ENCODE measurements at places on chromosomes 6 and 20.

DNA sequence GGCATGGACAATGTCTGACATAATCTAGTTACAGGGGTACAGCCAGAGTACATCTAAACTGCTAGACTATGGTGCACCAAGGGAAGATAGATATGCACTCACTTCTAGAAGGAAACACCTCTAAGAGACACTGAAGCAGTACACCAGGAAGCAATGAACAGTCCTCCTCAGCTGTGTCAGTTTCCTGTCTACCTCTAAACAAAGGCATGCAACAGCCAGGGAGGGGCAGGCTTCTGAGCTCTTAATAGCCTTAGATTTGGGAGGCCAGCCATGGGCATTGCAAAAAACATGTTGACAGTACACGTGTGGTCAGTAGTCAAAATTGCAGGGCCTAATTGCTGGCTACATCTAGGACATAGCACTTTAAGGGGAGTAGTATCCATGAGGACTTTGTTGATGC, 21.4 kb downstream of the CRYBG1 start:
- no peak for DNase-seq

- DNase-seq: no peak
Observed at GRCh38 chr6:96816301-96816817, 20.9 kb downstream of the GPR63 start.

- DNase-seq: no peak
Observed at GRCh38 chr20:37804584-37805566, 98.1 kb upstream of the VSTM2L start.

- DNase-seq: no peak
Observed at GRCh38 chr20:24629668-24630067, 160.2 kb downstream of the SYNDIG1 start.

- no peak for DNase-seq
Observed at GRCh38 chr6:10381830-10382208, 33.1 kb downstream of the TFAP2A start.

DNA sequence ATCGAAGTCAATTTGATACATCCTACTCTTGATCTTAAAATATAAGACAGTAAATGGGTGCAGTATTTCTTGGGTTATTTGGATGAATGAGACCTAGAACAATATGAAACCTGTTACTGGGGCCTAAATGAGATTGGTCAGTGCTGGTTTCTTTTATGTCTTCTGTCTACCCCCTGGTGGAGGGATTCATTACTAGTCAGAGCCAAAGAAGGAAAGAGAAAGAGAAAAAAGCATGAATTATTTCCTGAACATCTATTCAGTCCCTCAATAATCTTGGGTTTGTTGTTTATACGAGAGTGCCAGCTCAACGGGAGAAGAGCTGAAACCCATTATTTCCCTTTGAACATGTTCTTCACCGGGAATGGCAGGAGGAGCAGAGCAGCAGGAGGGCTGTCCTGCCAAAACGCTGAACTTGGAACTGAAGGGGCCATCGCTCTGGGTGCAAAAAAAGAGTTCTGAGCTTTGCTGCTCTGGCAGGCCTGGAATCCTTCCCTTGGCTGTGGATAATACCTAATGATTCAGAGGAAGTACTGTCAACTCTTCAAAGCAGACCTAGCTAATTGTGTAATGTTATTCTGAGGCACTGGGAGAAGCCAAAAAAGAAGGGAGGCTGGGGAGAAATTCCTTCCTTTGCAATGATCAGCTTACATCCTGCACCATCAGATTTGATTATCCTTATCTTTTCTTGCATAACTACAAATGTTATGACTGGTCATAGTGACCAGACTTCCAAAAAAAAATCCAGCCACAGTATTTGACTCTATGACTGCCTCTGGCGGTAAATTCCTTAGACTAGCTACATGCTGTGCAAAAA, 72.0 kb downstream of the BLOC1S5 start:
- DNase-seq: no peak

DNA sequence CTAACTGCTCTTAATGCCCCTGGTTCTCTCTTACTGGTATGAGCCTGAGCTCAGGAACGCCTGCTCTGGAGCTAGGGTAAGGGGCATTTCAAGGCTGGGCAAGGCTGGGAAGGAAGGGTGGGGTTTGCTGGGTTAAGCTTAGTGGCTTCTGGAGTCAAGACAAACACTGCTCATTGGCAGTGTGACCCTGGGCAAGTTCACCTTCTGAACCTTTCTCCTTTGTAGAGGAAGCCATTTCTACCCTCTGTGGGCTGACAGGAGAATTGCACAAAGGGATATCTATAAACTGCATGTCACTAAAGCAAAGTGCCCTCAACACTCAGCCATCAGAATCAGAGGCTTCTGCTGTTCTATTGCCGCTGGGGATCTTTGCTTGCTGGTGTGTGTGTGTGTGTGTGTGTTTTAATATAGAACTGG, 20.3 kb upstream of the LRRN4 start:
- no peak for DNase-seq

DNA sequence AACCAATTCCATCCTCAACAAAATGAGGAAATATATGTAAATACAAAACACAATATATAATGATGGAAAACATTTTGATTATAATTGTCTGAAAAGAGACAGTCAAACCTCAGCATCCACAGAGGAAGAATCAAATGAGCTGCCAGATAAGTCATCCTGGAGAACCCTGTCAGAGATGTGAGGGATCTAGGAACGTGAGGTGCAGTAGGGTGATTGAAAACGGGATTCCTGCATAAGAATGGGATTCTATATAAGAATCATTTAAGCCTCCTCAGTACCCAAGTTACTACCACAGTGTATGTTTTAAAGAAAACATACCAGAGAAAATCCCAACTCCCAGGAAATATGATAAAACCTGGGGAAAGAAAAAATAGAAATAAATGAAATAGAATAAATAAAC, 690.5 kb downstream of the FRK start:
- DNase-seq: no peak

DNA sequence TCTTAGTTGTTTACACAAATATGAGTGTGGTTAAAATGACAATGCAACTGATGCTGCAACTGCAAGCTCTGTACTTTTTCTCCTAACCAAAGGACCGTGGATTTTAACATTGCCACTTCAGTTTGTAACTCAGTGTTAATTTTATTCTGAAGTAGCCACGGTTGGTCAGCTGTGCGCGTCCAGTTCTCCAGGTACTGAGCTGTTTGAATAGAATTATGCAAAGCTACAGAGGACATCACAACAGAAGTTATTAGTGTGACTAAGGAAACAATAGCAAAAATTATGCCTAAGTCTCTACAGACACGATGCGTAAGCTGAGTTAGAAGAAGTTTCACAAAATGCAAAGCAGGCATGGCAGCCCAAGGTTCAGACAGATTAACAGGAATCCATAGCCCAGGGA, 4.4 kb upstream of the ABHD12 start:
- DNase-seq: no peak

DNA sequence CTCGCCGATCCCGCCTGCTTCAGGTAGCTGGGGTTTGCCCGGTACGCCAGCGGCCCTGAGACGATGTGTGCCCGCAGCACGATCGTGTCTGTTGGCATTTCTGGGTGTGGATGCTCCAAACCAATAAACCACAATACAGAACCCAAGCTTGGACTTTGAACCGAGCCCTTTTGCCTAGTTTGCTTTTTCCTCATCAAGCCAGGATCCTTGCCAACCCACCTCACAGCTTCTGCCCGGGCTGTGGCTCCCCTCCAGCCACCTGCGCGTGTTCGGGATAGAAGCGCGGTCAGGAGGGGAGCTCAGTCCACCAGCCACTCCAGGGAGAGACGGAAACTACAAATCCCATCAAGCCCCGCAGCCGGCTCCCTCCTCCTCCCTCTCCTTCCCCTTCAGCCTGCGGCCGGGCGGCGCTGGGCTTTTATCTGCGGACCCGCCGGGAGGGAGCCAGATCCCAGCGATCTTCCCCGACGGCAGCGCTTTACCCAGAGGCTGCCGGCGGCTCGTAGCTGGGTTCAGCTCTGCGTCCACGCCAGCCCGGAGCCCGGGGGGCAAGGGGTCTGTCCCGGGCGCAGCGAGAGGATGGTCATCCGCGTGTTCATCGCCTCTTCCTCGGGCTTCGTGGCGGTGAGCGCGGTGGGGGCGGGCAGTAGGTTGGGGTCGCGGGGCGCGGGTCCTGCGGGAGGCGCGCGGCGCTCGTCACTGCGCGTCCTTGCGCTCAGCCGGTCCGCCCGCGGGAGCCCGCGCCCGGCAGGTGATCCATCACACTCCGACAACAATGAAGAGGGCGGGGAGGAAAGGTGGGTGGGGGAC, at the start of gene SH3BGRL2:
Gene SH3BGRL2 (plus strand): TSS at position 447 of the 810 bp plus-strand sequence. CDS start 133 bp downstream, at position 580.
- peak; percentile 84 for DNase-seq

DNA sequence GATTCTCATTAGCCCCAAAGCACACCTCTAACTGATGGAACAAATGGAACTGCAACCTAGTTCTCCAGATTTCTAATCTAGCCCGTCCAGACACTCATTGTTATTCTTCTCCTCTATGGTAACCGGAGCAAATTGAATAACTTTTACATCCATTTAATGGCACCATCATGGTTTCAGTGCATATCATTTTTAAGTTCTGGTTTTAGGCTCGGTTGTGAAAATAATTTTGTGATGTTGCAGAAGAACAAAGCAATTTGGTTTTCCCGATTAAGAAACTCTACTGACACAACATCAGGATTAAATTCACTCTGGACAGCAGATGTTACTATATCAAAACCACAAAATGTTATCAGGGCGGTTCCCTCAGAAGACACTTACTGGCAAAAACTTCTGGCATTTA, 42.5 kb upstream of the HBS1L start:
- DNase-seq: no peak

- no peak for DNase-seq
Observed at GRCh38 chr6:73504160-73504559, 16.7 kb downstream of the EEF1A1 start.

DNA sequence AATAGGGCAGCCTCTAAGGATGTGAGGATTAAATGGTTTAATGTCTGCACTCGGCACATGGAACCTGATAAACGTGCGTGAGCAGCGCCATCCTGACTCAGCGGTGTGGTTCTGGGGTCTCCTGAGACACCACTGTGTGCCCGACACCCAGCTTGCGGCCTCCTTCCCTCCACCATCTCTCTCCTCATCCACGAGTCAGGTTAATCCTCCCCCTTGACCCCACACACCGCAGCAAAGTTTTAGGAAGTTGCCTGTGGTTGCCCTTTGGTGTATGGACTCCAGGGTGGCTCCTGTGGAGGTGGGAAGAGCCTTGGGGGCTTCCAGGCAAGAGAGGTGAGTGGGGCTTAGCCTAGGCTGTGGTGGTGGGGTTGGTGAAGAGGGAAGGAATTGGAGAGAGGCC, 68.2 kb downstream of the PHACTR3 start:
- no peak for DNase-seq

DNA sequence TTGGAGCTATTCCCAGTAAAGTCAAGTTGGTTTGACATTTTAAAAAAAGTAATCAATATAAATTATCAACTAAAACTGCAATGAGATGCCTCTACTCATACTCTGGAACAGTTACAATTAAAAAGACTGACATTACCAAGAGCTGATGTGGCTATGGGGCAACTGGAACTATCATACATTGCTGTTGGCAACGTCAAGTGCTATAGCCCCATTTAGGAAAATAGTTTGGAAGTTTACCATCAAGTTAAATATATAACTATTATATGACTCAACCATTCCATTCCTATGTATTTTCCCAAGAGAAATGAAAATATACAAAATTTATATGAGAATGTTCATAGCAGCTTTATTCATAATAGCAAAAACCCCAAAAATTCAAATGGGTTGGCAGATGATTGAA, 111.4 kb upstream of the HDGFL1 start:
- no peak for DNase-seq

GRCh38 chr6:142934599-142934998, 10.4 kb downstream of the HIVEP2 start:
- DNase-seq: no peak

- no peak for DNase-seq
Observed at GRCh38 chr6:16274483-16274882, 36.1 kb downstream of the GMPR start.

DNA sequence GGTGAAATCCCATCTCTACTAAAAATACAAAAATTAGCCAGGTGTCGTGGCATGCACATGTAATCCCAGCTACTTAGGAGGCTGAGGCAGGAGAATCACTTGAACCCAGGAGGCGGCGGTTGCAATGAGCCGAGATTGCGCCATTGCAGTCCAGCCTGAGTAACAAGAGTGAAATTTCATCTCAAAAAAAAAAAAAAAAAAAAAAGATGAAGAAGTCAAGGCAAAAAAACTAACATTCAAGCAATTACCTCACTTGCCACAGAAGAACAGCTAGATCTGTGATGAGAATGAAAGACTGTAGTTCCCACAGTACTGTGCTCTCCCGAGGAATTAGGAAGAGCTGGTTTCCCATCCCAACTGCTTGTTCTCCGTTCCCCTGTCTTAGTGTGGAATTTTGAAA, 144.7 kb upstream of the ECI2 start:
- no peak for DNase-seq

DNA sequence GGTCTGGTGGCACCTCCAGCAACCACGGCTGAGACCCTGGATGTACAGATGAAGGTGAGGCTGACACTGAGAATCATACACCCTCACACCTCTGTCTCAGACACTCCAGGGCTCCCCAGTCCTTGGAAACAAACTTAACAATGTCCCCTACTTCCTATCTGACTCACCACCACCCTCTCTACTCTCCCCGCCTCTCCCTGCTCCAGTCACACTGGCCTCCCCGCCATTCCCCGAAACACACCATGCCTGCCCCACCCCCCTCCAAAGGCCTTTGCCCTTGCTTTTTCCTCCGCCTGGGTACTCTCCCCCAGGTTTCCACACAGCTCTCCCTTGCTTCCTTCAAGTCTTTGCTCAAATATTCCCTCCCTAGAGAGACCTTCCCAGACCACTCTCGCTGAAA, 16.3 kb downstream of the BPI start:
- no peak for DNase-seq

- no peak for DNase-seq
Observed at GRCh38 chr6:2111162-2111677, 134.2 kb downstream of the GMDS start.

DNA sequence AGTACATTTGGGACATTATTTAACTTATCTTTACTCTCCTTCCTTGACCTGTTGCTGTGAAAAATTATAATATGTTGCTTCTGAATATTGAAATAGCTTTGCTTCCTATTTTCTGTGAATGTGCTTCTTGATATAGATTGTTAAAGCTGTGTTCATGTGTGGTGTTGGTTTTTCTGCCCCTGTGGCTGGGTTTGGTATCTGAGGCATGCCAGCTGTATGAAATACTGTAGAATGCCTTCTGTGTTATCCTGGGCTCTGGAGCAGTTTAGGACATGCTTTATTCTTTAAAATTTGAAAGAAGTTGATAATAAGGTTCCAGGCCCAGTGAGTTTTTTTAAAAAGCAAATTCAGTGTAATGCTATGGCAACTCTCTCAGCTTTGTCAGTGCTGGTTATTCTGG, 71.7 kb downstream of the HIVEP1 start:
- DNase-seq: no peak

GRCh38 chr6:168180548-168181011, 101.6 kb upstream of the FRMD1 start:
- DNase-seq: peak; percentile 3

- DNase-seq: no peak
Observed at GRCh38 chr20:54194724-54195438, 13.0 kb upstream of the PFDN4 start.

- no peak for DNase-seq
Observed at GRCh38 chr20:44020406-44021148, 105.9 kb downstream of the TOX2 start.
